CD8-positive, alpha-beta memory T cell (primary cell): ENCODE measurements at places on chromosomes 6 and 20. TPM values are rescaled to one million over a fixed set of nuclear protein-coding genes. Genes with fewer than 3 reads are reported as not detected.

Gene BPIFB2
- not detected for total RNA-seq

Gene SLC17A2
- not detected for total RNA-seq

Gene SYTL3
- 102 TPM for total RNA-seq

Gene PLAGL2
- 121 TPM for total RNA-seq

Gene GLP1R
- total RNA-seq: not detected

Gene PRDM13
- total RNA-seq: 0.07 TPM

Gene DDX43
- 0.71 TPM for total RNA-seq

- no peak overlapping the region for H3K4me3 ChIP-seq
- H3K27ac ChIP-seq: no peak overlapping the region
- no peaks in the 10 kb centered on the region for H3K4me1 ChIP-seq
- DNase-seq: no peak
- H3K27me3 ChIP-seq: no peaks in the 10 kb centered on the region
- no peaks in the 10 kb centered on the region for H3K36me3 ChIP-seq
These were observed 194.0 kb downstream of the PKHD1 start for GRCh38 chr6:51893366-51893765.

DNA sequence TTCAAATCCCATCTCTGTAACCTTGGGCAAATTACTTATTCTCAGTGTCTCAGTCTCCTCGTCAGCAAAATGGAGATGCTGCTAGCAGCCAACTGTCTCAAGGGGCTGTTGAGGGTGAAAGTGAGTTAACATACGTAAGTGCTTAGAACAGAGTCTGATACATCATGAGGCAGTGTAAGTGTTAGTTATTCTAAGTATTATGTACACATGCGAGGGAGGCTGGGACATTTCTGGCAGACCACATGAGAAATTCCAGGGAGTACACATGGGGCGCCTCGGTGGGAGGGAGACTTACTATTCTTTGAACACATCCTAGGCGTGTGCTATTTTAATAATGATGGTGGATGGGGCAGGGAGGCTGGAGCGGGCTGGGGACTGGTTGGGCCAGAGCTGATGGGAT lies 99.1 kb downstream of the DLGAP4 start:
- no peaks in the 10 kb centered on the region for H3K4me1 ChIP-seq
- peaks cover 4% of the 10 kb centered on the region for H3K27me3 ChIP-seq
- no peaks in the 10 kb centered on the region for H3K36me3 ChIP-seq
- no peak overlapping the region for H3K27ac ChIP-seq
- DNase-seq: no peak

GRCh38 chr6:3119040-3119723 lies 671 bp downstream of the BPHL start:
- H3K27me3 ChIP-seq: no peaks in the 10 kb centered on the region
- no peaks in the 10 kb centered on the region for H3K36me3 ChIP-seq
- peak overlapping the region; percentile 75 for H3K4me3 ChIP-seq
- peak overlapping the region; percentile 90 for H3K27ac ChIP-seq

DNA sequence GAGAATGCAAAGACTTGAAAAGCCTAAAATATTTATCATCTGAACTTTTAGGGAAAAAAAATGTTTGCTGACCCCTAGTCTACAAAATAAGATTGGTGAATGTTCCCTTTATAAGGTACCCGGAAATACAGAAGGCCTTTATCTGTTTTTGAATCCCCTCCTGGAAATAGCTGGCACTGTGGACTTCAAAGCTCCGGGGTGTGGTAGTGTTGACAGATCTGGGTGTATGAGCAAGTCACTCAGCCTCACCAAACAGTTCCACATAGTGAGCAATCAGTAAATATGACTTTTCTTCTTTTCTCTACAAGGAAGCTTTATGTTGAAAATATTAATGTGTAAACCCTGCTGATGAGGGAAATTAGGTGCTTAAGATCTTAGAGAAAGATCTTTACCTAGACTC lies 29.2 kb upstream of the HTR1B start:
- no peak for DNase-seq
- H3K4me1 ChIP-seq: no peaks in the 10 kb centered on the region

- no peaks in the 10 kb centered on the region for H3K36me3 ChIP-seq
- H3K27me3 ChIP-seq: no peaks in the 10 kb centered on the region
- H3K27ac ChIP-seq: no peak overlapping the region
- H3K4me3 ChIP-seq: no peak overlapping the region
- no peak for DNase-seq
These were observed 243.0 kb upstream of the RIN2 start for GRCh38 chr20:19515074-19515473.

DNA sequence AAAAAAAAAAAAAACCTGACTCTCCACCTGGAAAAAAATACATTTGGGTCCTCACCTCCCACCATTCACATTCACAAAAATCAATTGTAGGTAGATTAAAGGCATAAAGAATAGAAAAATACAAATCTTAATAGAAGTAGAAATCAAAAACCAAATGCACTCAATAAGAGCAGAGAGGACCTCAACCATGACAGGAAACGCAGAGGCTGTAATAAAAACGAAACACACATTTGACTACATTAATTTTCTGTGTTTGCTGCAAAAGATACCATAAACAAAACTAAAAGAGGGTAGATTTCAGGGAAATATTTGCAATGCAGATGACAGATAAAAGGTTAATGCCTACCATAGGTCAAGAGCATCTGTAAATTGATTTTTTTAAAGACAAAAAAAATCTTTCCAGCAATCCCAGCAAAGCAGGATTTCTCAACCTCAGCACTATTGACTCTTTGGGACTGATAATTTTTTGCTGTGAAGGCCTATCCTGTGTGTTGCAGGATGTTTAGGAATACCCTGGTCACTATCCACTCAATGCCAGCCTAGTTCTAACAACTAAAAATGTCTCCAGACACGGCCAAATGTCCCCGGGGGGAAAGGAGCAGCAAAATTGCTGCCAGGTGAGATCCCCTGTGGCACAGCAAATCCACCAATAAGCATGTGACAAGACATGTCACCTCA lies 9.1 kb downstream of the ETV7 start:
- H3K27me3 ChIP-seq: no peaks in the 10 kb centered on the region
- H3K36me3 ChIP-seq: no peaks in the 10 kb centered on the region
- H3K4me1 ChIP-seq: no peaks in the 10 kb centered on the region
- no peak overlapping the region for H3K4me3 ChIP-seq

DNA sequence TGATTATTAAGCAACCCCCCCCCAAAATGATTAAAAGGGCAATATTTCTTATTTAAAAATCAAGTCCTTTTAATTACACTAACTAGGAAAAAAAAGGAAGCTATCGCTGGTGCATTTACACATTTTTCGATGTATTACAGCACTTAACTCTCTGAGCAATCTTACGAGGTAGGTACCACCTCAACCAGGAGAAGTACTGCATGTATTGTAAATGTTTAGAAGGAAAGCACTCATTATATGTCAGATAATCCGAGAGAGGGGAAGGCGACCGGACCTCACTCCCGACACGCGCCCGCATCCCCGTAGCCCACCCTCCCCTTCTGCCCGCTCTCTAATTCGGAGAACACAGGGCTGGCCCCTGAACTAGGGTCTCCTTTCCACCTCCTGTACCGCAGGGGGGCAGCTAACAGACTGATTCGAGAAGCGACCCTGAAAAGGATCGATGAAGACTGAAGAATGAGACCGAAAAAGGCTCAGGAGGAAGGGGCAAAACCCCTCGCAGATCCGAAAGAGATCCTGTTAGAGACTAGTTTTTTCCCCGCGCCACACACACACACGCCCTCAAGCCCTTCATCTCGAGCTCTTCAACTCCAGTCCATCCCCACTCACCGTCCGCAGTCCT lies 337 bp downstream of the ESF1 start:
- H3K4me3 ChIP-seq: peak overlapping the region; percentile 84
- peaks cover 27% of the 10 kb centered on the region for H3K4me1 ChIP-seq
- H3K27me3 ChIP-seq: no peaks in the 10 kb centered on the region
- DNase-seq: no peak
- no peaks in the 10 kb centered on the region for H3K36me3 ChIP-seq

- H3K36me3 ChIP-seq: no peaks in the 10 kb centered on the region
- H3K4me3 ChIP-seq: no peak overlapping the region
- no peaks in the 10 kb centered on the region for H3K4me1 ChIP-seq
These were observed 392 bp downstream of the TRIM31 start for GRCh38 chr6:30112402-30112994.

GRCh38 chr6:79250559-79250958 lies 16.1 kb upstream of the HMGN3 start:
- no peaks in the 10 kb centered on the region for H3K27me3 ChIP-seq
- no peaks in the 10 kb centered on the region for H3K4me1 ChIP-seq
- no peak for DNase-seq
- H3K27ac ChIP-seq: no peak overlapping the region

GRCh38 chr6:25534942-25535631 lies 116.9 kb upstream of the SCGN start:
- no peak for DNase-seq
- H3K27me3 ChIP-seq: no peaks in the 10 kb centered on the region
- no peaks in the 10 kb centered on the region for H3K36me3 ChIP-seq

- no peaks in the 10 kb centered on the region for H3K36me3 ChIP-seq
- DNase-seq: no peak
- no peaks in the 10 kb centered on the region for H3K27me3 ChIP-seq
These were observed 35.1 kb upstream of the PPP1R3G start for GRCh38 chr6:5050009-5050408.

DNA sequence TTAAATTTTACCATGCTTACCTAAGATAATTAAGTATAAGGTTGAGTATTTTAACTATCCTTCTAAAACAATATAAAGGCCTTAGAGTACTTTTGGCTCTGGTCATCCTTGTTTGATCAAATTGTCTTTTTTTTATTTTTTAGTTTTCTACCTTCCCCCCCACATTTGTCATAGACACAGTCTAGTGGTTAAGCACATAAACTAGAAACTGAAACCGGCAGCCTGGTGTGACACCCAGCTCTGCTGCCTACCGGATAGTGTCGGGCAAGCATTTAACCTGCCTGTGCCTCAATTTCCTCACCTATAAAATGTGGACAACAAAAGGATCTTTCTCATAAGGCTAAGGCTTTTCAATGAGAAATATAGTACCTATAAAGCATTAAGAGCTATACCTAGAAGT lies 21.6 kb upstream of the TULP4 start:
- H3K4me1 ChIP-seq: peaks cover 37% of the 10 kb centered on the region
- peak overlapping the region; percentile 12 for H3K27ac ChIP-seq
- H3K4me3 ChIP-seq: peak overlapping the region; percentile 41
- no peaks in the 10 kb centered on the region for H3K27me3 ChIP-seq
- peak; percentile 24 for DNase-seq

DNA sequence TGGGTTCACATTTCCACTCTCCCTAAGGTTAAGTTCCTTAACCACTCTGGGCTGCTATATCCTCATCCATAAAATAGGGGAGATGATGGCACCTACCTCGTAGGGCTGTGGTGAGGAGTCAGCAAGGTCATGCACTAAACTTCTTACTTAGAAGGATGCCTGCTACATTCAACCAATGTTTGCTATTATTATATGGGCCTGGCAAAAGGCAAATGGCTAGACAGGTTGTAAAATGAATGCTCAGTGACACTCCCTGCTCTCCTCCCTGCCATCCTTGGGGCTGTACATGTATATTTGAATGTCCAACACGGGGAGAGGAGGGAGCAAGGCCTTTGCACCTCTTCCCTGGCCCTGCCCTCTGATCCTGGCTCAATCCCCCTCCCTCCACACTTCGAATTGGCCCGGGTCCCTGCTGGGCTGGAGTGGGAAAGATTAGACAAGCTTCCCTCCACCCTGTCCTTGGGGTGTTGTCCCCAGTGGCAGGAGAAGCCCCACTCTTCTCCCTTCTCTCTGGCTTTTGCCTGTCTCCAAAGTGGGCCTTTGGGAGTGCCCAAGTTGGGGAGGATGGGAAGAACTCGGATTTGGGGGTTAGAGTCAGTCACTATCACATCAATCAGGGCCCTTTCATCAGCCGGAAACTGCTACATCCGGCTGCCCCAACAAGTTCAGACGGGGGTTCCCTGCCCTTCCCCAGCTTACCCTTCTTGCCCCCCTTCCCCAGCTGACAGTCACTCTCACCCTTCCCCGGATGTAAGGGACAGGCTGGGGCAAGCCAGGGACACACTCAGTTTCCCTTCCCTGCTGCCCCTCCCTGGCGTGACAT lies 36.3 kb upstream of the VEGFA start:
- peak; percentile 30 for DNase-seq
- H3K4me3 ChIP-seq: no peak overlapping the region
- no peaks in the 10 kb centered on the region for H3K27me3 ChIP-seq
- H3K36me3 ChIP-seq: no peaks in the 10 kb centered on the region

GRCh38 chr20:48816282-48817205 lies 11.3 kb downstream of the PREX1 start:
- no peak overlapping the region for H3K4me3 ChIP-seq
- H3K27ac ChIP-seq: no peak overlapping the region
- DNase-seq: no peak

DNA sequence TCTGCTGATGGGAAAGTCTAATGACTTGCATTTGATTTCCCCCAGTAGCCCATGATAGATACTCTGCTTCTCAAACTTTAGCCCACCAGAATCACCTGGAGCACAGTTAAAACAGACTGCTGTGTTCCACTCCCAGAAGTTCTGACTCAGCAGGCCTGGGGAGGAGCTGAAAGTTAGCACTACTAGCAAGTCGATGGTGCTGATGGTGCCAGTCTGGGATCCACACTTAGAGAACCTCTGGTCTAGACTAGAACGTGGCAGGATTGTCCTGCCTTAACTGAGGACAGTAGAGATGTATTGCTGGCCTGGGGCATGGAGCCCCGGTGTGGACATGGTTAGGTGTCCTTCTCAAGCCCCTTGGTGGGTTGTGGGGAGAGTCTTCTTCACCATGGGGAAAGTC lies 8.7 kb downstream of the TOX2 start:
- DNase-seq: no peak
- H3K4me1 ChIP-seq: peaks cover 24% of the 10 kb centered on the region
- H3K27ac ChIP-seq: no peak overlapping the region
- H3K27me3 ChIP-seq: no peaks in the 10 kb centered on the region
- no peaks in the 10 kb centered on the region for H3K36me3 ChIP-seq

DNA sequence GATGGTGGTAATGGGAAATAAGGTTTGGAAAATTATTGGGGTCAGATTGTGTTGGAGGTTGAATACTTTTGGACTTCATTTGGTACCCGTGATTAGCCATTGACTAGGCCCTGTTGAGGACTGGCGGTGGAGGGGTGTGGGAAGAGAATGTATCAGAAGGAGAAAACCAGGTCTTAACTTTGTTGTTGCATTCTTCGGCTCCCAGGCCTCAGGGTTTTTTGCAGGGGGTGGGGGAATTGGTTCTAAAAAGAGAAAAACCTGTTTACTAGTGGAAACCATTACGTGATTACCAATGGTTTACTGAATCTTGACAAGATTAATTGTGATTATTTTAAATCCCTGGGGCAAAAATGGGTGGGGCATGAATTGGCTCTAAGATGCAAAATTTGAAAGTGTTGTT lies 85.1 kb downstream of the PHF20 start:
- H3K27me3 ChIP-seq: no peaks in the 10 kb centered on the region
- no peak overlapping the region for H3K4me3 ChIP-seq
- H3K27ac ChIP-seq: no peak overlapping the region
- H3K4me1 ChIP-seq: no peaks in the 10 kb centered on the region
- DNase-seq: no peak

DNA sequence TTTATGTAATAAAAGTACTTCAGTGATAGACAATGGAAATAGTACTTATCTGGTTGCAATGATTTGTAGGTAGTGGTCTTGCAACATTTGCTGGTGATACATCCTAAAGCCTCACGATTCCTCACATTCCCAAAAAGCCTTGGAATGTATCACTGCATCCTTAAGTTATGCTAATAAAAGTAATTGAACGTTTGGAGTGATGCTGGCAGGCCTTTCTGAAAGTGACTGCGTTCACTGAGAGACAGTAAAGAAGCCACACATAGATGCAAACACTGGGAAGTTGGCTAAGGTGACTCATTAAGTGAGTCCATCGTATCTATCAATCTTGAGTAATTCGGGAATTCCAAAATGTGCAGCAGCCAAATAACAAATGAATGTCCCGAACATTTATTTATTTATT lies 444.1 kb upstream of the SOX4 start:
- DNase-seq: no peak
- no peak overlapping the region for H3K27ac ChIP-seq
- no peak overlapping the region for H3K4me3 ChIP-seq
- H3K36me3 ChIP-seq: no peaks in the 10 kb centered on the region
- H3K4me1 ChIP-seq: no peaks in the 10 kb centered on the region
- no peaks in the 10 kb centered on the region for H3K27me3 ChIP-seq
